ENCODE measurements at places on chromosomes 2 and 18.

DNA sequence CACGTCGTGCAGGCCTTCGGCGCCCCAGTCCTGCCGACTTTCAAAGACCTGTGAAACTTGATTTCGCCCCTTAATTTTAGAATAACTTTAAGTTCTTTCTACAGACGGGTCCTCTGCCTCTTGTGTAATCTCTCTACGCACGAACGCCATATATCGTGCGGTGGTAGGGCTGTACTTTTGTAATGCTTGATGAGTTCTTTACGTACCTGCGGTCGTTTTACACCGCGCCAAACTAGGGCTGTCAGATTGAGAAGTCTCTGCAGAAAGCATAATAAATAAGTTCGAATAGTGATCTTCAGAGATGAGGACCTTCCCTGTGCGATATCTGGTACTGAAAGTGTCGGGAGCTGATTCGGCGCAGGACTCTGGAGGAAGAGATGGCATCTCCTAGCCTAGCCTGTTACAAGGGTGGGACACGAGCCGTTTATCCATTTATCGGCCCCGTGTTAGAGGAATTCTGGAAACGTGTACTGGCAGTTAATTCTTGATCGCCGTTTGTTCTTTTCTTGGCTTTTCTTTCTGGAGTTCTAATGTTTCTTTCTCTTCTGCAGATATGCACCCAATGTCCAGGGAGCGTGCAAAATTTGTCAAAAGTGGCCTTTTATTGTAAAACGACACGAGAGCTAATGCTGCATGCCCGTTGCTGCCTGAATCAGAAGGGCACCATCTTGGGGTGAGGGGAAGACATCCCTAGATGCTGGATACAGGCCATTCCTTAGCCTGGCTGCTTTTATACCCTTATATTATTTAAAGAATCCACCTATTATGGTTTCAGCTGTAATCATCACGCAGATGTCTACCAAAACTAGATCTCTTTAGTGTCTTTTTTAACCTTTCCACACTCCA lies 781 bp upstream of the SLC5A6 start:
- DNase-seq = no peak

DNA sequence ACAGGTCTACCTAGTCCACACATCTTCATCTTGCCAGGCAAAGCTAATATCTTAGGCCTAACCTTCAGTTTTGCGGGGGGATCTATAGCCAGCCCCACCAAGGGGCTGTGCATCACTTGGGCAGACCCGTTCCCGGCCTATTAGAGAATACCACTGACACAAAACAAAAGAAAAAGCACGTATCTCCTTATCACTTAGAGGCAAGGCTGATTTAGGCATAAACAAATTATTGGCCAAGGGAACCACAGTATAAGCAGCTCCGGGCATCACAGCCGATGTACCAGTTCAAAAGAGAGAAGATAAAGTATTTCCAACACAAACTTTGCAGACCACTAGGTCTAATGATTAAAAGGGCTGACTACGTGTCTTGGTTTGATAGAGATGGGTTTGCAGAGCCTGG lies 248.0 kb downstream of the TCF4 start:
- DNase-seq = no peak

DNA sequence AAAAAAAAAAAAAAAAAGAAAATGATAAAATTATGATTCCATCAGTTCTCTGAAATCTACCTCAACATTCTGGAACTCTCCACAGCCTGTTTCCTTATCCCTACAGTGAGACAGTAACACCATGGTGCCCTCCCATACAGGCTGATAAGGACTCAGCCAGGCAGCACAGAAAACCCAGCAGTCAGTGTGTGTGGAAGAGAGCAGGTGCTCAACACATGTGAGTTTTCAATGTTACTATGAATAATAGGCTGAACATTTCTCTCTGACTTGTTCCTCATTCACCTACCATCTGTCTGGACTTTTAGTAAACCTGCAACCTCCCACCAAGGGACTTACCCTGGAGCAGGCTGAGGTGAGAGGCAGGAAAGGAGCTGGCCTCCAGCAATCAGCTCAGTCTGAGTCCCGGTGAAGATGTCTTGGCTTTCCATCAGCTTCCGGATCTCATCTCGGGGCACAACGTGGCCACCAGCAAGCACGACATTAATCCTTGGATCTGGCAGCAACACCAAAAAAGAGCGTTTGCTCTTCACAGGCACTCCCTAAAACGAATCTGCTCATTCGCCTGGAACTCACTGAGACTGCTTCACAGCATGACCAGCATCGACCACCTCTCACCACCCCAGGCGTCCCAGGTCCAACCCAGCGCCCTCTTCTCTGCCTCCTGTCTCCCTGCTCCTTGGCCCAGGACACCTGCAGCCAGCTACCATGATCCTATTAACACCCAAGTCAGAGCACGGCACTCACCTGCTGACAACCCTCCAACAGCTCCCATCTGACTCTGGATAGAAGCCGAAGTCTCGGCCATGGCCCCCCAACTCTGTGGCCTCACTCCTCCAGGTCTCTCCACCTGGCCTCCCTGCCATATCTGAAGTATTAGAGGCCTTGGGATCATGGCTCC lies 16.5 kb downstream of the PASK start:
- DNase-seq = no peak

DNA sequence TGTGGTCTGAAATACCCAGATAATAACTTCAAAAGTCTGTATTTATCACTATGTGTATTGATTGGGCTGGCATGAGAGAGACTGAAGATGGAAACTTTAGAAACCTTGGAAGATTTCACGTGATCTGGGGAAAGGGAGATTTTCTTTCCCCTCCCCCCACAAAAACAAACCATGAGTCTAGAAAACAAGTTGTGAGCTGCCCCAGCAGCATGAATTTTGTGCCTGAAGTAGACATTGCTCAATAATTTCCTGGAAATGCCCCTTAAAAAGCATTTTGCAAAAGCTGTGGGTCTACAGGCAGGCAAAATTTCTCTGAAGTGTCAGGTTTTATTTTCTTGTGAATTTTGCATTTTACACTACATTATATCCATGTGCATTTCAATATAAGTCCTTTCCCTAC lies 101.8 kb downstream of the ETAA1 start:
- no peak for DNase-seq

DNA sequence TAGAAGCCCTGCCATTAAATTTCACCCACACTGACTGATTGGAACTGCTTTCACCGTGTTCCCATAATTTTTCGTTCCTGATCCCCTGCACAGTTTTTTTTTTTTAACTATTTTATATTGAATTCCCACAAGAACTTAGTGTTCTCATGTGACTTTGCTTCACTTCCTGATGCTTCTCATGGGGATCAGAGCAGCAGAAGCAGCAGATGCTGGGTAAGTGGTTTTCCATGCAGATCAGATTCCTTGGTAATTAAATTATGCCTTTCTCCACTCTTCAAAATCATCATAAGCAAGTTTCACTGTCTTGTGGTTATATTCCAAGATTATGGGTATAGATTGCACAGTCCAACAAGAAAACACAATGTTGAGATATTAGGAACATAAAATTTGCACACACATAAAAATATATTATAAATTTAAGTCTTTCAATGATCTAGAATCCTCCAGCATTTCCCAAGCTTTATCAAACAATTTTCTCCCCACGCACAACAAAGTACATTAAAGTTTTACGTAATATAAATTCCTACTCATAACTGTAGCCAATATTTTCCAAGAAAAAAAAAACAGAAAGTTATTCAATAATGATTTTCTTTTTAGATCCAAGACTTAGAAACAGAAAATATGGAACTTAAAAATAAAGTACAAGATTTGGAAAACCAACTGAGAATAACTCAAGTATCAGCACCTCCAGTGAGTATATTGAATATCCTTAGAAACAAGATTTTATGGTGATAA lies 277.9 kb downstream of the GULP1 start:
- no peak for DNase-seq

DNA sequence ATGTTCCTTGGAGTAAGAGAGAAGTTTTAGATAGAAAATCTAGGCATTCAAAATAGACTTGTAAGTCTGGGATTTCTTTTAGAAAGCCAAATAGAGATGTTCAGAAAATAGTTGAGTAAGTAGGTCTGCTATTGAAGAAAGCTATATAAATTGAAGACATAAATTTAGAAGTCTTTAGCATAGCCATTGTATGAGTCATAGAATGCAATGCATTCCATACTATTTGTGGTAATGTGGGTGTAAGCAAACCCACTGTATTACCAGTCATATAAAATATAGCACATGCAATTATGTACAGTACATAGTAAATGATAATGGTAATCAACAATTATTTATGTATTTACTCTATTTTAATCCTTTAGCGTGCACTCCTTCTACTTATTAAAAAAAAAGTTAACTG lies 14.1 kb downstream of the MC4R start:
- DNase-seq = no peak

GRCh38 chr2:207996848-207997247 lies 28.5 kb downstream of the PLEKHM3 start:
- no peak for DNase-seq

DNA sequence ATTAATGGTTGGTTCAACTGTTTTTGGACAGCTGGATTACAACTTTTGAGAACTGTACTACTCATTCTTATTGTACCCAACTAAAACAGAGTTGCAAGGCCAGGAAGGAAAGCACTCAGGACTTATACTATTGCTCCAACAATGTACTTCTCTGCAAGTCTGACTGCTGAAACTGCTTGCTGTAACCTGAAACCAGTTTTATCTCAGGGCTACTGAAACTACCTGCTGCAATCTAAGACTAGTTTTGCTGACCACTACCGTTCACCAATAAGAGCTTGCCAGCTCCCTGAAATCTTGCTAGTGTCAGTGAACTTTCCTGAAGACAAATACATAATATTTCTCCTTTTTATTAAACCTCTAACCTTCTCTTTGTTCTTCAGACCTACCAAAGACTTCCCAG lies 157.3 kb downstream of the CDCA7 start:
- no peak for DNase-seq

- DNase-seq = no peak
Observed at GRCh38 chr2:185316383-185316782, 422.2 kb upstream of the FSIP2 start.

DNA sequence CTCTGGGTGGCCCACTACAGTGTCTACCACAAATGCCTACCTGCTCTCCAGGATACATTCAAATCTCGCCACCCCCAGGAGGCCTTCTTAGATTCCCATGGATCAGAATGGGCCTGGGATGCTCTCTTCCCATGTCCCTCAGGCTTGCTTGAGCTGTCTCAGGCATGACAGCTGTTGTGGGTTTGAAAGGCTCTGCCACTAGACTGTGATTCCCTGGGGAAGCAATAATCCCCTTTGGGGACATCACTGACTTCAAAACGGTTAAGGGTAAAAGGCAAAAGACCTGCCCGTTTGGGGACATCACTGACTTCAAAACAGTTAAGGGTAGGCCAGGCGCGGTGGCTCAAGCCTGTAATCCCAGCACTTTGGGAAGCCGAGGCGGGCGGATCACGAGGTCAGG lies 35.8 kb upstream of the ZNF516 start:
- DNase-seq = no peak

DNA sequence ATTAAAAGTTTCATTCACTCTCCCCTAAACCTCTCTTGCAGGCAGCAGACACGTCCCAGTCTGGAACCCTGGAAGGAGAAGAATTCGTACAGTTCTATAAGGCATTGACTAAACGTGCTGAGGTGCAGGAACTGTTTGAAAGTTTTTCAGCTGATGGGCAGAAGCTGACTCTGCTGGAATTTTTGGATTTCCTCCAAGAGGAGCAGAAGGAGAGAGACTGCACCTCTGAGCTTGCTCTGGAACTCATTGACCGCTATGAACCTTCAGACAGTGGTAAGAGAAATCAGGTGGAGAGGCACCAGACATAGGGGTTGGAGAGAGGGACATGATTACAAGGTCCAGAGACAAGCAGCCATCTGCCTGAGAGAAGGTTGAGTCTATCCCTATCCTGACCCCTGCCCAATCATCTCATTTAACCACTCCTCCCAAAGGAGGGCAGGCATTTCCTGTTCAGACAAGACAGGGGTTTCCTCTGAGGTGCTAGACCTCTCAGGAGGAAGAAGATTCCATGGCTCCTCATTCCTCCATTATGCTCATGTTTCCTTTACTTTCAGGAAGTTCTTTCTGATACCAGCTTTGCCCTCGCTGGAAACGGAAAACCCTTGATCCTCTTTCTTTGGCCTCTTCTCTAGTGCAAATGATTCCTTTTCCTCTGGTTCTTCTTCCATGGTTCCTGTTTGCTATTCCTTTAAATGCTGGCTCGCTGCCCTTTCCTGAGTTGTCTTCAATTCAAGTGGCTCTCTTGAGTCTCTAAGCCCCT lies 15.1 kb downstream of the PLCD4 start:
- DNase-seq = no peak

- DNase-seq = no peak
Observed at GRCh38 chr2:71832844-71833243, 314.8 kb downstream of the CYP26B1 start.

DNA sequence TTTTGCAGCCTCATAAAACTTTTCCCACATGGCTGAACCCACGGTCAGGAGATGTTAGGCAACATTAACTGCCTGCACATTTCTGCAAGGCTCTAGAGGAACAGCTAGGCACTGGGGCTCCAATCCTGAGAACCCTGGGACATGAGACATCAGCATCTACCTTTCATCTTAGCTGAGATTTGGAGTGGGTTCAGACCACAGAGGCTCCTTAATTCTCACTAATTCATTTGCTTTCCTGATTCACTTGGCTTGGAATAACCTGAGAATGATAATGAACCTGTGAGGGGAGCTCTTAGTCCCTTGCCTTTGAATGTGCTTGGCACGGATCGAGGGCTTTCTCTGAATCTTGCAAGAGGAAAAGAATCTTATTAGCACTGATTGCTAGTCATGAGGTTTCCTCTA lies 266.2 kb downstream of the FIGN start:
- no peak for DNase-seq

GRCh38 chr18:23526501-23527063 lies 23.3 kb downstream of the RMC1 start:
- no peak for DNase-seq

DNA sequence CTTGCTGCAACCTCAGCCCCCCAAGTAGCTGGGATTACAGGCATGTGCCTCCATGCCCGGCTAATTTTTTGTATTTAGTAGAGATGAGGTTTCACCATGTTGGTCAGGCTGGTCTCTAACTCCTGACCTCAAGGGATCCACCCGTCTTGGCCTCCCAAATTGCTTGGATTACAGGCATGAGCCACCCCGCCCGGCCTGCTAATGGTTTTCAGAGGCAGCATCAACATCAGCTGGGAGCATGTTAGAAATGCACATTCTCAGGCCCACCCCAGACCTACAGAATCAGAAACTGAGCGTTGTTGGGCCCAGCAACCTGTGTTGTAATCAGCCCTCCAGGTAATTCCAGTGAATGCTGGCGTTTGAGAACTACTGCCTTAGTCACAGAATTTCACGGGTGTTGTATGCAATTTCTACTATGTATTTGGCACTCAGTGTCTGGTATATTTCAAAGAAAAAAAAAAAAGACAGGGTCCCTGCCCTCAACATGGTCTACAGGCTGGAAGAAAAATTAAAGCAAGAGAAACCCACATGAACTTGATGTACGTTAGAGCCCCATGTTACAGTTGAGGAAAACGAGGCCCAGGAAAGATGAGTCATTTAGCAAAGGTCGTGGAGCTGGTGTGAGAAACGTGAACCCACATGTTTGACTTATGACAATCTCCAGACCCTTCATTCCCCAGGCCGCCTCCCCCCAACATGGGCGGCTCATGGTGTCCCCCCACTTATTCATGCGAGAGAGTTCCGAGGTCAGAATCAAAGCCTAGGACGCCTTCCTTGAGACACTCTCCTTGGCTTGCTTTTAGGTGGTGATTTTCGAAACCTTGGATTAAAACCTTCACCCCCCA lies 35.3 kb downstream of the SH3BP4 start:
- DNase-seq = no peak
